ENCODE measurements at places on chromosomes 7 and 10.

DNA sequence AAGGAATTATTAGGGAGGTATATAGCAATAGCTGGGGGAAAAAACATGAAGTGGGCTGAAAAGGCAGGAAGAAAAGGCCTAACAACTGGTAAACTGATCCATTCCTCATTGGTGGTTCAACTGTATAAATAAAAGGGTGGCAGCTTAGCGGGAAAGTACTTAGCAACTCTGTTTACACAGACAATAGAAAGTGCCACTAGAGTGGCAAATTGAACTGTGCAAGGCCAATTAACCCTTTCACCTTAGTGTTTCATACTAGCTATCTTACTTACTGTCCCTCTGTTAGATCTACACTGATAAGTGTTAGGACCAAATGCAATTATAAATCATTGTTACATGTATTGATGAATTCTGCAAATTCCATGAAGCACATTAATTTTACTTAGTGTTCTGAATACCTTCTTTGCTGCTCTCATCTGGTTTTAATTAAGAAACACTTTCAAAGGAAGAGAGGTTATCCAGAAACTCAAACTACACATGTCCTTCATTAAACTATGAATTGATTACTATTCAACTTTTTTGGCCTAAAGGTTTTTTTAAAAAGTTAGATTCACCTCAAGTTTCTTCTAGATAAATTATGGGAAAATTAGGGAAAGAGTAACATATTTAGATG, 28.0 kb downstream of the DNAJC1 start:
- DNase-seq = no peak

DNA sequence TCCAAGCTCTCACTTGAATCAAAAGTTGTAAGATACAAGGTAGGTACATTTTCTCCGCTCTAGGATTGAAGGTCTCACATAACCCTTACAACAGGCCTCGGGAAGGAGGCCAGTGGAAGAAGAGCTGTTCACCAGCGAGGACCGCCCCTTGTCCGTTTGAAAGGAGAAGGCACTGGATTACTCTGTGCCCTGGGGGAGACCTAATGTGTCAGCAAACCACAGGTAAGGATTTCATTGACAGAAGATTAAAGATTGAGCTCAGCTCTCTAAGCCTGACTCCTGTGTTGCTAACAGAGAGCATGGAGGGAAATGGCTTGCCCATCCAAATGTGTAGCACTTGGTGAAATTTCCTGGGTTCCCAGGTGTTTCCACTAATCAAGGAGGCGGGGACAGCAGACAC, 81.2 kb downstream of the SLC16A9 start:
- no peak for DNase-seq

GRCh38 chr10:50799595-50799994, 59.9 kb downstream of the ASAH2B start:
- no peak for DNase-seq

- DNase-seq = no peak
Measured at GRCh38 chr7:44163591-44163990, 22.5 kb upstream of the MYL7 start.

GRCh38 chr7:114508086-114508485, 93.5 kb downstream of the FOXP2 start:
- no peak for DNase-seq

- no peak for DNase-seq
Measured at GRCh38 chr10:113410618-113411017, 142.2 kb upstream of the HABP2 start.

DNA sequence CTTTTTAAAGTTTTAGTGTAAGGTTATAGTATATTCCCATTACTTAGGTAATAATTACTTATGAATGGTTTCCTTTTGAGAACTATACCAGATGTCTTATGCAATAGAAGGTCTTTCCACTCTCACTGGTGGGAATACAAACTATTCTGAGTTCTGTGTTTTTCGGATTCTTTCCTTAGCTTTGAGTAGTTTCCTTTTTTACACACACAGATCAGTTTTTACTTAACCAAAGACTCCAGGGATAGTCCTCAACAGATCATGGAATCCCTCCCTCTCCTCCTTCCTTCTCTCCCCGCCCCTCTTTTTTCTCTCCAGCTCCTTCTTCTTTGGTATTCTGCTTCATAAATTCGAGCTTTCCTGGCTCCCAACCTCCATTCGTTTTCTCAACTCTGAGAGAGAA, 13.3 kb downstream of the COPG2 start:
- DNase-seq = no peak

- DNase-seq = peak; percentile 90
Measured at GRCh38 chr7:38335492-38336147, 62.2 kb upstream of the TARP start.

GRCh38 chr7:138741453-138741735, 40.2 kb upstream of the SVOPL start:
- DNase-seq = no peak

DNA sequence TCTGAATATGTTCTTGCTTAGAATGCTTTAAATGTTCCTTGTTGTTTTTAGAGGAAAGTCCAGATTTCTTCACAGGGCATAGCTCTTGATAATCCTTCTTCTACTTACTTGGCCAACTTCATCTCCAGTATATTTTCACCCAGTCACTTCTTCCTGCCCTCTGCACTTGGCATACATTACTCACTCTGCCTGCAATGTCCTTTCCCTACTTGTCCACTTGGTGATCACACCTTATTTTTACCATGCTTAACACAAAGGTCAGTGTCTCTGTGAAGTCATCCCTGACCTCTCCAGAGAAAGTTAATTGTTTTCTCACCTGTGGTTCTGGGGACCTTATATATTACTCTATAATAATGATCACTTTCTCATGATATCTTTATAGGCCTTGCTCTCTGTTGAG, 23.3 kb downstream of the SFRP4 start:
- no peak for DNase-seq

GRCh38 chr7:18495412-18496340, at the start of gene HDAC9:
Gene HDAC9, plus strand, starts transcription at chr7:18495749. Its CDS starts 554 bp downstream, at chr7:18496303.
- DNase-seq = no peak

All from osteocyte (in vitro differentiated cells).